ENCODE measurements at places on chromosomes 7 and 10.

GRCh38 chr7:25545124-25546008, 317.1 kb upstream of the NPVF start:
- no peak for DNase-seq

- no peak for DNase-seq
Observed at GRCh38 chr10:58992830-58993460, 183.5 kb upstream of the PHYHIPL start.

GRCh38 chr7:130673066-130673465, 4.5 kb upstream of the COPG2 start:
- no peak for DNase-seq

DNA sequence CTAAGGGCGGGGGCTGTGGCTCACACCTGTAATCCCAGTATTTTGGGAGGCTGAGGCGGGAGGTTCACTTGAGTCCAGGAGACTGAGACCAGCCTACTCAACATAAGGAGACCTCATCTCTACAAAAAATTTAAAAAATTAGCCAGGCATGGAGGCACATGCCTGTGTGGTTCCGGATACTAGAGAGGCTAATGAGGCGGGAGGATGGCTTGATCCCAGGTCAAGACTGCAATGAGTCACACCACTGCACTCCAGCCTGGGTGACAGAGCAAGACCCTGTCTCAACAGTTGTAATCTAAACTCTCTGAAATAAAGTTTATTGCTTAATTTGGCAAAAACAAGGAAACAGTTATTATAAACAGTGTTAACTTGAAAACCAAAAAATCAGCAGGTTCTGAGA, 123.3 kb downstream of the USP6NL start:
- DNase-seq, result no peak

GRCh38 chr10:60650378-60650800, 127.9 kb upstream of the CDK1 start:
- no peak for DNase-seq

DNA sequence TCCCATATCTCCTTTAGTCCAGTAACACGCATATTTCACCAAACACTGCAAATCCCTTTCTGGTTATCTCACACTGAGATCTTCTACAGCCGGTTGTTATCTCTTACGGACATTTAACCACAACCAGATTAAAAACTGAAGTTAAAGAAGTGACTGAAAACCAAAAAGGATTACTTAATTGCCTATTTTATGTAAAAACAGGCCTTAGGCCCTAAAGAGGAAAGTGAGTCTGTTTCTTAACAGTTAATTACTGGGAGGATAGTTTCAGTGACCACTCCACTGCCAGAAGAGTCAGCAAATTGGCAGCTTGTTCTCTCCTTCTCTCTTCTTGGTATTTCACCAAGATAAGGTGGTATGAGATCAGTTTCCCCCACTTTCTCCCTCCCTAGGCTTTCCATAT, 161.9 kb upstream of the MEOX2 start:
- no peak for DNase-seq

- no peak for DNase-seq
Observed at GRCh38 chr10:91367127-91367531, 43.0 kb upstream of the HECTD2 start.

DNA sequence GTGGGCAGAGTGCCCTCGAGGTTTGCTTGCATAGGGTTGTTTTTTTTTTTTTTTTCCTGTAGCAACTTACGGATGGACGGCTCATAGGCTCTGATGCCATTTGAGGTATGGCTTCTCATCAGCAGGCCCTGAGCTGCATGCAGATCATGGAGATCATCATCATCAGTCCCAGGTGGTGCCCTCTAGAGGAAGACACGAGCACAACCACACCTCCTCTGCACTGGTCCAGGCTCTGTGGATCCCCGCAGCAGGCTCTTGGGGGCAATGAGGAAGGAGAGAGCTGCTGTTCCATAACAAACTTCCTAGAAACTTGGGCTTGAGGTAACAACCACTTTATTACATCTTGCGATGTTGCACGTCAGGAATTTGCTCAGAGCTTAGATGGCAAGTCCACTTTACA, 132.7 kb upstream of the CXCL12 start:
- peak; percentile 12 for DNase-seq

DNA sequence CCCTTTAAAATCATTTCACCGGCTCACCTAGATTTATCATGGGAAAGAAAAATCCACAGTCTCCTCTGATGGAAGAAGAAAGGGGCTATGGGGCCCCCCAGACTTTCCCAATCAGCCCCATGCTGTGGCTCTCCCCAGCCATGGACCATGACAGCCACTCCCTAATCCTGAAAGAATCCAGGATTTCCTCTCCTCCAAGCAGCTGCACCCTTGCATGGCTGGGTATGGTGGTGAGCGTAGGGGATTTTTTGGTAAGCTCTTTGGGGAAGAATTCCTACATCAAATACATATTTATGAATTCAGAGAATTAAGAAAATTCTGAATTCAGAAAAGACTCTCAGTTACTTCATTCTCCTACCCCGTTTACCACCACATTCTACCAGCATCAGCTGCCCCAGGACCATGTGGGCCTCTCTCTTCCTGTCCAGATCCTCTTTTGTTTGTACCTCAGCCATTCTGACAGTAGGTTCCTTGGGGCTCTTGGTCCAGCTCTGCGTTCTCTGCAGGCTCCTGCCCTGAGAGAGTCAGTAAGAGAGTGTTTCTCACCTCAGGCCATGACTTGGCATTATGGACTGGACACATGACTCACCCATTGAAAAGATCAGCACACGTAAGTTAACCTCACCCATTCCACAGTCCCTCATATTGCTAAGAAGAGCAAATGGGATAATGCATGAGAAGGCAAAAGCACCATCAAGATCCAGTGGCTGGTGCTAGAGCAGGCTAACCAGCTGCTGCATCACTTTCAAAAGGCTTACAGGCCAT, 337.8 kb downstream of the ELMO1 start:
- no peak for DNase-seq

DNA sequence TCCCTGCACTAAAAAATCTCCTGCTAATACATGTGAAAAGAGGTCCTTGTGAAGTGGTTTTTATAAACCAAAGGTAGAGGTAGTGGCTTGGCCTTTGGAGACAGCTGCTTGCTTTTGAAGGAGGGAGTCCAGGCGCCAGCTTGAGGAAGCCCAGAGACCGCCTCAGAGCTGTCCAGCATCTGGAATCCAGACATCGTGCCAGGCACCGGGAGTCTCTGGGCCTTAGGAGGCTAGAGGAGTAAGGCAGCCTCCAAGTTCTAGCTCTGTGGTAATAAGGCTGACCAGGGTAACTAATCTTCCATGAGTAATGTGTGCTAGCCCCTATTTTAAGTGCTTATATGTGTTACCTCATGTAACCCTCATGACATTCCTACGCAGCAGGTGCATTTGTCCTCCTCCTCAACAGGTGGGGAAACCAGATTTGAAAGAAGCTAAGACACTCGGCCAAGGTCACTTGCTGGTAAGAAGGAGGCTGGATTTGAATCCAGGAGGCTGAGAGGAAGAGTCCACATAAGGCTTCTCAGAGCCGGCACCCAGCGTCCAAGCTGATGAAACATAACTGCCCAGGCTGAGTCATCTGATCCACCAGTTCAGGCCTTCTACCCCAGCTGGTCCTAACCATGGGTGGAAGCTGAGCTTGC, 26.1 kb downstream of the PRLHR start:
- DNase-seq, result peak; percentile 15

DNA sequence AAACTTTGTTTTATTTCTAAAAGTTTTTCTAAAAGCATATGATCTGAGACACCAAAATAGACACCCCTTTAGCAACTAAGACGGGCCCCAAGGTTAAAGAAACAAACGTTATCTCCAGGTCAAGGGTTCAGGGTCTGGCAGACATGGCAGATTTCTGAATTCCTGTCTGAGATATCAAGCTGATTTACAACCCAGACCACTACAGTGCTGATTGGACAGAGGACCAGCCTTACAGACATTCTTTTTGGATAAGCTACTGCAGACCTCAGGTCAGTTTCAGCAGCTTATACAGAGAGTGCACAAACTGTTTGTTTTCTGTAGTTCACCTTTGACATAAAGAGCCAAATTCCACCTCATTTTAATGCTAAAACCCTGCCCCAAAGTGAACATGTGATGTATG, 34.8 kb downstream of the SVOPL start:
- DNase-seq, result no peak

- no peak for DNase-seq
Observed at GRCh38 chr7:156662277-156662676, 21.7 kb downstream of the RNF32 start.

- peak; percentile 0 for DNase-seq
Observed at GRCh38 chr10:65358565-65358964, 1567.3 kb upstream of the LRRTM3 start.

GRCh38 chr7:156499247-156499881, 141.2 kb upstream of the RNF32 start:
- DNase-seq, result no peak

DNA sequence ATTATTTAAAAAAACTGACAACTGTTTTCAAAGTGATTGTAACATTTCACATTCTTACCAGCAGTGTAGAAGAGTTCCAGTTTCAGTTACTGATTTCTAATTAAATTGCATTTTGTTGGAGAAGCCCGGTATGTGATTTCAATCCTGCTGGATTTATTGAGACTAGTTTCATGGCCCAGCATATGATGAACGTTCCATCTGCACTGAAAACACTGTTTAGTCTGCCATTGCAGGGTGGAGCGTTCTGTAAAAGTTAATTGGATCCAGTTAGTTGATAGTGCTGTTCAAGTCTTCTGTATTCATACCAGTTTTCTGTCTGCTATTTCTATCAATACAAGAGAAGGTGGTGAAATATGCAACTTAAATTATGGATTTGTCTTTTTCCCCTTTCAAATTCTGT, 37.3 kb upstream of the CCNY start:
- no peak for DNase-seq

DNA sequence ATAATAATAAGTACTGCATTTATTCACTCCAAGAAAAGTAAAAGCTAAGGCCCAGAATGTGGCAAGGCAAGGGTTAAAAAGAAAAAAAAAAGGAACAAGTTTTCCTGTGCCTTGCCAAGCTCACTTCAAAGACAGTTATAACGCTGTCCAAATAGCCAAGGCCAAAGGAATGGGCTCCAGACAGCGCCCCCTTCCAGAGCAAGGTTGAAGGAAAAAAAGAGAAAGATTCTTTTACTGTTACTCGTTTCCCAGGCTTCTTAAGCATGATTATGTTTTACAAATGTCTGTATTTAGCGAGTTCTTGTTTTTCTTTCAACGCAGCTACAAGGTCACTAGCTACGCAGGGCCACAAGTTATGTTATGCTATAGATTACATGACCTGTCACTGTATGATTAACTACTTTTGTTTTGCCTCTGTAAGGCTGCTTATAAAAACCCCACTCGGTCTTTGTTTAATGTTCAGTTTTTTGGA, 9.1 kb upstream of the EIF4H start:
- no peak for DNase-seq

DNA sequence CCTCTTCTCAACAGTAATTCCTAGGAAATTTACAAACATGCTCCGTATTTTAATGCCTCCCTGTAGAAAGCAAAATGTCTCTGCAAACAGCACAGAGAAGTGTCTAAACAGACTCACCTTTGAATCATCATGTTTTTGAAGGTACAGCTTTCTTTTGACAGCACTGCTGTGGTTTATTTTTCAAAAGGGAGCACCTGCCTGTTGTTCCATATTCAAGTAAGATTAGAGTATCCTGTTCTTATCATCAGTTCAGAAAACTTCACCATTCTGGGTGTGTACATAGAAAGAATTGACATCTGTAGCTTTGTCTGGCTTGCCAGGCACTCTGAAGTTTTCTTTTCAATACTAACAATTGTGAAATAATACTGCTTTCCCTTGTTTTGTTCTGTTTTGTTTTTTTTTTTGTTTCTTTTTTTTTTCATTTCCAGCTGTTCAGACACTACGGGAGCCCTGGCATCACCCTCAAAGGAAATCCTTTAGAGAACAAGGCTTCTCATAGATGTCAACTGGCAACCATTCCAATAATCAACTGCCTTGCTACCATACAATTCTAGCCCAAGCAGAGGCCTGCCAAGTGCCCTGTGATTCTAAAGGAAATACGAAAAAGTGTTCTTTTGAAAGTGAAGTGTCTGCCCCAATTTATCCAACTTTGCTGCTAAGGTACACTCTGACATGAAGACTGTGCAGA, 275.9 kb downstream of the PRPF18 start:
- DNase-seq, result no peak

- no peak for DNase-seq
Observed at GRCh38 chr10:55653531-55653930, 707.5 kb downstream of the ZWINT start.

DNA sequence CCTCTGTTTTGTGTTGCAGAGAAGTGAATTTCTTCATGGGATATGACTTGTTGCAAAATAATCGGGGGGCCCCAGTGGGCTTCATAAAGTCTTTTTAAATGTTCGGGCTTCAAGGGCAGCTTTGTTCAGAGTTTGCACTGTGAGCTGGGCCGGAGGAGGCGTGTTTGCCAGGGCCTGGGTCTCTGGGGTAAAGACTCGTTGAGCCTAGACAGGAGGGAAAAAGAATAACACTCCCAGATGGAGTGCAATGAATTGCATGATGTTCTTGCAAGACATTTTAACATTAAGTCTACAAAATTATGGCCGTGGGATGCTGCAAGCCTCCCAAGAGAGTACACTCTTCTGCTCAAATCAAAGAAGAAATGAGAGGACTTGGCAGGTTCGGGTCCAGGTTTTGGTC, 23.6 kb downstream of the BMPER start:
- no peak for DNase-seq

DNA sequence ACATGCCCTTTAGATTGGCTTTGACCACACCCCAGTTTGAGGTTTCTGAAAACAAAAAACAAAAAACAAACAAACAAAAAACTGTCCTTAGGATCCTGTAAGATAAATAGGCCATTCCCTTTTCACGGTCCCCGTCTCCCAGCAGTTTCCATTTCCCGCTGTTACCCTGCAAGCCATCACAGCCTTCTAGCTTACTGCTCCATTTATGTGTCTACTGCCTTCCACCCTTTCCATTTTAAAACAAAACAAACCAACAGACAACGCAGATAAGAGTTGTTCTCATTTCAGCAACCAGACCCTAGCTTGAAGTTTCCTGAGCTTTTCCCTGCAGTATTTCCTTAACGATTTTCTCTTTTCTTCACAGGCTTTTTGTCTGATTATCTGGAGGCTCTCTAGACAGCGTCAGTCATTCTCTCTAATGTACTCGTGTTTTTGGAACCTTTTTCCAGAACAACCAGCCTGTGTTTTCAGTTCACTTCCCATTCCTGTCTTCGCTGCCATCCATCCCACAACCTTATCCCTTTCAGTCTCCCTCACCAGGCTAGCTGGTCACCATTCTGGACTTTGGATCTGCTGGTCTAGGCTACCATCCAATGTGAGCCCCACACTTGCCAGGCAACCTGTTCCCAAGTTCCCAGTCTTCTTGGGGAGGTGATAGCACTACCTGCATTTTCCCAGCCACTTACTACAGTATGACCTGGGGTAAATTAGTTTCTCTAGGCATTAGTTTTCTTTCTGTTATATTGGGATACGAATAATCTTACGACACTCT, 317.3 kb upstream of the FZD1 start:
- DNase-seq, result no peak

All from Jurkat, Clone E6-1 (cell line).